GM03348 (cell line): ENCODE measurements at places on chromosomes 1 and 21.

GRCh38 chr1:153774780-153775457 is at the start of gene SLC27A3:
TSS of gene SLC27A3 (plus strand) at chr1:153775407. CDS start at chr1:153775498, 91 bp downstream.
- peak; percentile 88 for DNase-seq

- DNase-seq = peak; percentile 4
Measured at GRCh38 chr1:161866241-161866640, 100.1 kb downstream of the ATF6 start.

GRCh38 chr1:92408825-92409224 is 77.9 kb downstream of the GFI1 start:
- no peak for DNase-seq

- DNase-seq = no peak
Measured at GRCh38 chr21:34881421-34881820, 167.7 kb downstream of the RUNX1 start.

GRCh38 chr1:223129229-223129901 is 13.7 kb downstream of the TLR5 start:
- peak; percentile 91 for DNase-seq

GRCh38 chr1:37177230-37177864 is 143.0 kb upstream of the GRIK3 start:
- no peak for DNase-seq

- DNase-seq = no peak
Measured at GRCh38 chr1:151157067-151157531, 650 bp downstream of the TNFAIP8L2 start.

- no peak for DNase-seq
Measured at GRCh38 chr1:86666368-86666767, 38.0 kb upstream of the SH3GLB1 start.

DNA sequence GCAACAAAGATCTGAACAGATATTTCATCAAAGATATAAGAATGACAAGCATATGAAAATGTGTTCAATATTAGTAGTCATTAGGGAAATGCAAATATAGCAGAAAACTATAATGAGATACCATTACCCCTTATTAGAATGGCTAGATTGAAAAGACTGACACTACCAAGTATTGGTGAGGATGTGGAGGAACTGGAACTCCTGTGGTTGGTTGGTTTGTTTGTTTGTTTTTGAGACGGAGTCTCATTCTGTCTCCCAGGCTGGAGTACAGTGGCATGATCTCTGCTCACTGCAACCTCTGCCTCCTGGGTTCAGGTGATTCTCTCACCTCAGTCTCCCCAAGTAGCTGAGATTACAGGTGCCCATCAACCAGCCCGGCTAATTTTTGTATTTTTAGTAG is 18.9 kb upstream of the HMGN1 start:
- no peak for DNase-seq

- no peak for DNase-seq
Measured at GRCh38 chr1:73611681-73612080, 586.3 kb downstream of the LRRIQ3 start.

DNA sequence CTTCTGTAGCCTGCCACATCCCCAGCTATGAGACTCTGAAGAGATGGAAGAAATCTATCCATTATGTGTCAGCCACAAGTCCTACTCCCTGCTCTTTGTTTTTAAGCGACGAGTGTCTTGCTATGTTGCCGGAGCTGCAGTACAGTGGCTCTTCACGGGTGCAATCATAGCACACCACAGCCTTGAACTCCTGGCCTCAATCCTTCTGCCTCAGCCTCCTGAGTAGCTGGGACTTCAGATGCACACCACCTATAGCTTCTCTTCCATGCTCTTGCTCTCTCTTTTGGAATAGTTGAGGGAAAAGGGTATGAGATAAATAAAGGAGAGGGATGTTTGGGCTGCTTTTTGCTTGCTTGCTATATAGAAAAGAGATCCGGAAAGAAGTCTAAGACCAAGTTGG is 1.6 kb downstream of the TUFT1 start:
- no peak for DNase-seq

DNA sequence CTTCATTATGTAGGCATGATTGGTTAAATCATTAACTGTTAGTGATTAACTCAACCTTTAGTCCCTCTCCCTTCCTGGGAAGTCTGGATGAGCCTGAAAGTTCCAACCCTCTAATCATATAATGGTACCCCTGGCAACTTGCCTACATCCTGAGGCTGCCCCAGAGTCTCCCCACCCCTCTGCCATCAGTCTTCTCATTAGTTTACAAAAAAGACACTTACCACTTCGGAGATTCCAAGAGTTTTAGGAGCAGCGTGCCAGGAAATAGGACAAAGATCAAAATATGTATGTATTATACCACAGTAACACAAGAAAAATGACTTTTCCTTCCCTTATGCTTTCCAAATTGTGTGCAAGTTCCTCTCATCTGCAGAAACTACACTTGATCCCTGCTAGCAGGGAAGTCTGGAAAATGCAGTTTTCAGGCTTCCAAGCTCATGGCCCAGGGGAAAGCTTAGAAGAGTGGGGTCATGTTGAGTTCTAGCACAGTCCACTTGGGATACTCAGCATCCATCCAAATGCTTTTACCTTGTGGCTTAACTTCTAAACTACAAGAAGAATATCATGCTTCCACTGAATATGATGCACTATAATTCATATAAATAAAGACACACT is 64.6 kb upstream of the PPIH start:
- DNase-seq = no peak

DNA sequence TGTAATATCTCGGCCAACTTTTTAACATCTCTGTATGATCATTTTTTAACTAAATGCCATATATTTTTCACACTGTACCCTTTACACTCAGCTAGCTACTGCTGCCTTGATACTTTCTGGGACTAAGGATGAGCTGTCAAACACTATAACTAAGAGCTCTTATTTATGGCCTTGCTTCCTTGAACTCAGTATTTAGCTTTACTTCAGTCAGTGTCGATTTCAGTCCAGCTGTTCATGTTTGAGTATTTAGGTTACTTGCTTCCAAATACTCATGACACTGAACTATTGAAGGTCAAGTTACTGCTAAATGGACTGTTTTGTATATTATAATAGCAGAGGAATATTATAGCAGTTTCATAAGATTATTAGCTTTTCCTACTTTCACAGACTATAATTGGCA is 25.9 kb upstream of the USP25 start:
- DNase-seq = no peak

DNA sequence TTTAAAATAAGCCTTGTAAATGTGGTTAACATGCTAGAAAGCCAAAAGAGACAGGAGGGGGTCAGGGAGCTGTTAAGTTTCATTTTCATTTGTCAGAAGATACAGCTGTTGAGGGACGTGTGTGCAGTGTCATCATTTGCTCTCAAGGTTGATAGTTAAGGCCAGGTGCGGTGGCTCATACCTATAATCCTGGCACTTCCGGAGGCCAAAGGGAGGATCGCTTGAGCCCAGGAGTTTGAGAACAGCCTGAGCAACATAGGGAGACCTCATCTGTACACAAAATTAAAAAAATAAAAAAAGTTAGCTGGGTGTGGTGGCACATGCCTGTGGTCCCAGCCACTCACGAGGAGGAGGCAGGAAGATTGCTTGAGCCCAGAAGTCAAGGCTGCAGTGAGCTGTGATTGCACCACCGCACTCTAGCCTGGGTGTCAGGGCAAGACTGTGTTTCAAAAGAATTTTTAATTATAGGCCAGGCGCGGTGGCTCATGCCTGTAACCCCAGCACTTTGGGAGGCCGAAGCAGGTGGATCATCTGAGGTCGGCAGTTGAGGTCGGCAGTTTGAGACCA is 22.7 kb downstream of the ZBTB8OS start:
- DNase-seq = no peak

DNA sequence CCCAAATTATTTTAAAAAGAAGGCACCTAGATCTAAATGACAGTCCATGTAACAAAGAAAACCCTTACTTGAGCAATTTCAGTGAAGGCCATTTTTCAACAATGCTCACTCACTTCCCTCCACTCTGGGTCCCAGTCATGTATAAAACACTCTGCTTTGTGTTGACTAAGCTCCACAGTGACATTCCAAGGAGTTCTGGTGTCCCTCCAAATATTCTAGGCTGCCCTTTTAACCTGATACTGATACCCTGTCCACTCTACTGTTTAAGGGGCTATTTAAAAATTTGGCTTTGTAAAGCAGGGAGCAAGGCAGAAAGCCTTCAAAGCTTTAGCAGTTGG is 73.6 kb downstream of the GNG12 start:
- peak; percentile 35 for DNase-seq

DNA sequence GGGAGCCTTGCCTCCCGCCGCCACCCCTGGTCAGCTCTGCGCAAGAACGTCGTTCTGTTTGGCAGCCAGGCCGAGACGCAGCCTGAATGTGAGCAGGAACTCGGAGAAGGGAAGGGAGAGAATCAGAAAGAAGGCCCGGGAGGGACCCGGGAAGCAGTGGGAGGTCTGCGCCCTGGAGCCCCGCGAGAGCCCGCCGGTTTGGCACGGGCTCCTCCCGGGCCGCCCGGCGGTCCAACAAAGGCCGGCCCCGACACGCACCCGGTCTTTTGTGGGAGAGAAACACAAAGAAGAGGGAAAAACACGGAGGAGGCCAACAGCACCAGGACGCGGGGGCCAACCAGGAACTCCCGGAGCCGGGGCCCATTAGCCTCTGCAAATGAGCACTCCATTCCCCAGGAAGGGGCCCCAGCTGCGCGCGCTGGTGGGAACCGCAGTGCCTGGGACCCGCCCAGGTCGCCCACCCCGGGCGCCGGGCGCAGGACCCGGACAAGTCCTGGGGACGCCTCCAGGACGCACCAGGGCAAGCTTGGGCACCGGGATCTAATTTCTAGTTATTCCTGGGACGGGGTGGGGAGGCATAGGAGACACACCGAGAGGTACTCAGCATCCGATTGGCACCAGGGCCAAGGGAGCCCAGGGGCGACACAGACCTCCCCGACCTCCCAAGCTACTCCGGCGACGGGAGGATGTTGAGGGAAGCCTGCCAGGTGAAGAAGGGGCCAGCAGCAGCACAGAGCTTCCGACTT is 2.7 kb upstream of the OLIG2 start:
- DNase-seq = no peak

- no peak for DNase-seq
Measured at GRCh38 chr1:243680860-243681259, 169.2 kb downstream of the AKT3 start.

- DNase-seq = peak; percentile 90
Measured at GRCh38 chr1:6614019-6614928, 743 bp downstream of the PHF13 start.

DNA sequence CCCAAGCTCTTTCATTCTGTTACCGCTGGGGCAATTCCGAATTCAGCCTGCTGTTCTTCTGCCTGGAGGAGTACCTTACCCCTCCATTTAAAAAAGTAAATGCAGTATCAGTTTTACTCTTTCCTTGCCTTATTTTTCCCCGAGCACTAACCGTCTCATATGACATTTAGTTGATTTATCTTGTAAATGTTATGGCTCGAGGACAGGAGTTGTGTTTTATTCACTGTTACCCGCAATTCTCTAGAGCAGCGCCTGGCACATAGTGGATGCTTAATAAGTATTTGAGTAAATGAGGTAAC is 425 bp upstream of the TADA1 start:
- DNase-seq = no peak

GRCh38 chr1:88661951-88662699 is 21.9 kb upstream of the PKN2 start:
- no peak for DNase-seq

- no peak for DNase-seq
Measured at GRCh38 chr1:220797553-220797952, 10.8 kb downstream of the MTARC1 start.

GRCh38 chr1:183952101-183952500 is 85.4 kb downstream of the COLGALT2 start:
- no peak for DNase-seq

DNA sequence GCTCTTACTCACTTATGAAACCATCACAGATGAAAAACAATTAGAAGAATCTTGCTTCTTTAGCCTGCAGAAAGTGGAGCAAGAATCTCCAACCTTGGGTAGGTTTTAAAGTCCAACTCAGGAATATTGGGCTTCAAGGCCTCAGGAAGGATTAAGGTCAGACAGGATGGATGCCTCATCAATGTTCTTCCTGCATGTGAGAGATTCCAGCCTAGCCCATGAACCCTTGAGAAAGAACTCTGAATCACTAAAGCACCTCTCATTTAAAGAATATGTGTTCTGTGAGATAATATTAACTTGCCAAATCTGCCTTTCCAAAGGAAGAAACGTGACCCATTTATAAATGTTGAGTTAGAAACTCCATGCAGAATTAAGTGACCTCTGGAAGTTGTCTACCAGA is 345.2 kb upstream of the CAMK1G start:
- DNase-seq = no peak

DNA sequence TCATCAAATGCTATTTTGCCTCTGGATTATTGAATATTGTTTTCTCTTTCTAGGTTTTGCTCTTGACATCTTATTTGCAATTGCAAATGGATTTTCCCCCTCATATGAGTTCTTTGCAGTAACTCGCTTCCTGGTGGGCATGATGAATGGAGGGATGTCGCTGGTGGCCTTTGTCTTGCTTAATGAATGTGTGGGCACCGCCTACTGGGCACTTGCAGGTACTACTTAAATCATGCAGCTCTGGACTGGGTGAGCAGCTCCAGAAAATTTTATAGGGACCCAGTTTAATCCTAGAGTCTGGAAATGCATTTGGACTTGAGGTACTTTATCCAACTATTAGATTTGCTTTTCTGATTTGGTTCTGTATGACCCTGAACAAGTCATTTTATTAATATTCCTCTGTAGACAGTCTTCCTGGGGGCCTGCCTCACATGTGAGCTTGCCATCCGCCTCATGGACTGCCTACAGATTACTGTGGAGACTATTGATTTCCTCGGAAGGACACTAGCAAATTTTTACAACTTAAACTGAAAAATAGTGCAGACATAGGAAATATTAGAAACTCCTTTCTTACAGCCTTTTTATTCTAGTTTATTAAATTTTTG is 44.5 kb downstream of the SLC22A15 start:
- peak; percentile 64 for DNase-seq

DNA sequence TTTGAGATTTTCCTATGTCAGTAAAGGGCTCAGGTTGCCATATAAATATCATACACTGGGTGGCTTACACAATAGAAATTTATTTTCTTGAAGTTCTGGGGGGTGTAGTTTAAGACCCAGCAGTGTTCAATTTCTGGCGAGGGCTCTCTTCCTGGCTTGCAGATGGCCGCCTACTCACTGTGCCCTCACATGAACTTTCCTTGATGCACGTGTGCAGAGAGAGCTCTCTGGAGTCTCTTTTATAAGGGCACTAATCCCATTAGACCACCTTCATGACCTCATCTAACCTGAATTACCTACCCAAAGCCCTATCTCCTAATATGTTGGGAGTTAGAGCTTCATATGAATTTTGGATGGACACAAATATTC is 21.1 kb downstream of the TMEM51 start:
- DNase-seq = no peak

DNA sequence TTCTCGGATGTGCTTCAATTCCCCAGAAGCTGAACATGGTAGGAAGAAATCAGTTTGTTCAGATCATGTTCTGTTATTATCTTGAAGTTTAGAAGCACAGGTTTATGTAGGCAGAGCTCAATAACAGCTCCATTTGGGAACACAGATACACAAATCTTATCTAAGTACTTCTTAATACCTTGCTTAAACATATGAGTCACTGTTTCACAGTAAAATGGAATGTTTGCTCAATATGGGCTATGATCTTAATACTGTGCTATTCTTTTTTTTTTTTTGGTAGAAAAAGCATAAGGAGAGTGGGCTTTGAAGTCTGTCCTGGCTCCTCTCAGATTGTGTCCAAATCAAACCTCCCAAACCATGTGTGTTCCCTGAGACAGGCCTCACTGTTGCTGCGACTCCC is 13.4 kb downstream of the PROK1 start:
- peak; percentile 35 for DNase-seq

GRCh38 chr1:92374223-92374622 is 75.4 kb downstream of the RPAP2 start:
- no peak for DNase-seq
